ENCODE measurements at places on chromosomes 3 and 15.
A peak's percentile ranks its signal among the peaks of the same experiment; 100 is the strongest.

GRCh38 chr15:82048811-82049210, 3.0 kb upstream of the MEX3B start:
- DNase-seq: no peak

- no peak for DNase-seq
Measured at GRCh38 chr3:56322862-56323261, 145.4 kb downstream of the ERC2 start.

DNA sequence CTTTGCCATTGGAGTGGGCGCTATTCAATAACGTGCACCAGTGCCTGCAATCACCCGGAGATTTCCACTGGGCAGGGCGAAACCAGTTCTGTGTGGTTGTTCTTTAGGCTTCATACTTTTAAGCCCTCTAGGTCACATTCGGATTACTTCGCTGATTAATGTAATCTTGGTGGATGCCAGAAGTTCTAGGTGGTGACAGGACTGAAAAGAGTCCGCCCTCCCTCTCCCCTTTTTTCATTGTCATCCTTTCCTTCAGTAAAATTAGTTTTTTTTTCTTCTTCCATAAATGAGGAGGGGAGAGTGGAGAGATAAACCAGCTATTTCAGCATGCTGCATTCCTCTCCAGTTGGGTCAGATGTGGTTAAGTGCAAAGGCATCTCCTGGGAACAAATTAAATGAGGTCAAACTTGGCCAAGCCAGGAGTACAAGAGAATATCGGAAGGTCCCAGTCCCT, 2.3 kb upstream of the SLC2A2 start:
- DNase-seq: peak; percentile 17

- DNase-seq: no peak
Measured at GRCh38 chr3:49600781-49601180, 46.5 kb downstream of the BSN start.

DNA sequence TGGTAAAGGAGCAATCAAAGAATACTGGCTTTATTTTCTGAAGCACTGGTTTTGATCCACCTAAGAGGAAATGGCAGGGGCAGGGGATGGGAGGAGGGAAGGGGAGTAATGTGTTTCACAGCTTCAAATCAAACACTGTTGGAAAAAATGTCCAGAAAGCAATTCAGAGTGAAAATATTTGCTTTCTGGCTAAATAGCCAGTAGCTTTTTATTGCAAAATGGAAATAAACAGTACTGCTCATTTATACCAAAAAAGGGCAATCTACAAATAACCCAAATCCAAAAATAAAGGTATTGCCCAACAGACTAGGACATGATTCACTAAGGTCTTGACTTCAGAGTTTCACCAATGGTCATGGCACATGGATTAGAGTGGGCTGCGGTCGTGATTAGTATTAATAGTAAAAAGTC, 279.3 kb upstream of the THBS1 start:
- no peak for DNase-seq

- DNase-seq: no peak
Measured at GRCh38 chr3:32275506-32275905, 37.0 kb downstream of the CMTM8 start.

DNA sequence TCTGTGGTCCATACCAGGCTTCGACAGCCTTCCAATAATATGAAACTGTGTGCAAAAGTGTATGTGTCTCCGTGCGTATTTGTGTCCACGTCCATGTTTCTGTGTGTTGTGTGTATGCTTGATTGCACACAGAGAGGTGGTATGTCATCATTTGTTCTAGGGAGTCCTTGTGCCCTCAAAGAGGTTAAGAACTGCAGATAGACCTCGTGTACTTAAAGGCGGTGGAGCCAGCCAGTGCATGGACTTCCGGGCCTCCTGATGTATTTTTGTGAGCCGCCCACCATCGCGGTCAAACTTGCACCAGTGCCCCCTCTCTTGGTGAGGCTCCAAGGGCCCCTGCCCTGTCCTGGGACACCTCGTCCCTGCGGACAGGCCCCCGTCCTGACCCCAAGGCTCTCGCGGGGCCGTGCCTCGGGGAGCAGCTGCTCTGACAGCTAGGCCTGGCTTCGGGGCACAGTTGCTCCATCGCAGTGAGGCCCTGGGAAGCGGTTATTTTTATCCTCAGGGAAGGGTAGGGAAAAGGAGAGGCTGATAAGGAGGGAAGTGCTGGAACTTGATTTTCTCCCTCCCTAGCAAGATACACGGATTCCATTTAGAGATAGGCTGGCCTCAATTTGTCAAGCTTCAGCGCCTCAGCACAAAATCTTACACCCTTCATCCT, 1.2 kb upstream of the RYK start:
- no peak for DNase-seq
